Uterus (tissue), 4 donors: ENCODE measurements at places on chromosomes 2 and 18. TPM values are rescaled to one million over a fixed set of nuclear protein-coding genes. Genes with fewer than 3 reads are reported as not detected.
A peak's percentile ranks its signal among the peaks of the same experiment; 100 is the strongest.

The GREB1 gene
- 130 TPM for total RNA-seq

The GPR148 gene
- total RNA-seq: not detected

DNA sequence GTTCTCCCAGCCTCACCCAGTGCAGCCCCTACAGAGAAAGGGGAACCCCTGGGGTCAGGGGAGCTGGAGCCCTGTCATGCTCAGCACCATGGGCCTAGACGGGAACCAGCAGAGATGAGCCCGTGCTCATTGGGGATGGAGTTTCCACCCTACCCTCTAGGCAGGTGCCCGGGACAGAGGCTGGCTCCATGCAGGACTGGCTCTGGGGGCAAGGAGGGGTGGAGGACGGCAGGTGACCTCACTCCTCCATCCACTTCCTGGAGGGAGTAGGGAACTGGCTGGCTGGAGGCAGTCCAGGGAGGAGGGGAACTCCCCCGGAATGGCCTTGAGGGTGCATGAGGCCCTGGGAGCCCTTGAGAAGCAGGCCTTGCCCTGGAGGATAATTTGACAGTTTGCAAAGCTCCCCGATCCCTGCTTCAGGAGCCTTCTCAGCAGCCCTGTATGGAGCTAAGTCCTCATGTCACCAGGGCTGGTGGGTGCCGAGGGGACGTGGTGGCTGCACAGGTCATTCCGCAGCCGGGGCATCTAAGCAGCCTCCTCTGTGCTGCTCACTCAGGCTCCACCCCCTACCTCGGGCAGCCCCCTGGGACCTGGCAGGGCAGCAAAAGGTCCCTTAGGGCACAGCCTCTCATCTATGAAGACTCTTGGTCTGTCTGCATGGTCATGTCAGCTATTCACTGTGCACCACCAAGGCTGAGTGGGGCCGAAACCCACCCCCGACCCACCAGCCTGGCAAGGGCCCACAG, 2.1 kb downstream of the NEURL3 start:
- no peaks in the 10 kb centered on the region for H3K4me1 ChIP-seq
- H3K27ac ChIP-seq: no peak overlapping the region
- H3K36me3 ChIP-seq: no peaks in the 10 kb centered on the region

GRCh38 chr2:233350708-233351107, 3.6 kb upstream of the DGKD start:
- peak; percentile 39 for DNase-seq
- H3K4me1 ChIP-seq: peaks cover 7% of the 10 kb centered on the region
- H3K4me3 ChIP-seq: no peak overlapping the region
- no peak overlapping the region for H3K27ac ChIP-seq
- no peaks in the 10 kb centered on the region for H3K36me3 ChIP-seq
- no peaks in the 10 kb centered on the region for H3K27me3 ChIP-seq

The SP9 gene
- not detected for total RNA-seq

The CEP68 gene
- total RNA-seq: 14.1 TPM

The CMPK2 gene
- 9.4 TPM for total RNA-seq

GRCh38 chr2:10035633-10036032, 7.7 kb upstream of the KLF11 start:
- H3K27ac ChIP-seq: peak overlapping the region; percentile 37
- H3K4me1 ChIP-seq: no peaks in the 10 kb centered on the region
- H3K36me3 ChIP-seq: no peaks in the 10 kb centered on the region
- DNase-seq: no peak
- no peaks in the 10 kb centered on the region for H3K27me3 ChIP-seq
- H3K4me3 ChIP-seq: no peak overlapping the region

The ACTG2 gene
- 309 TPM for total RNA-seq

The CHRNG gene
- total RNA-seq: not detected

GRCh38 chr18:6885992-6886796, 156.7 kb downstream of the ARHGAP28 start:
- peak; percentile 55 for DNase-seq
- H3K4me3 ChIP-seq: no peak overlapping the region
- H3K27ac ChIP-seq: no peak overlapping the region
- no peaks in the 10 kb centered on the region for H3K4me1 ChIP-seq
- no peaks in the 10 kb centered on the region for H3K27me3 ChIP-seq

GRCh38 chr2:28252311-28252710, 140.3 kb upstream of the FOSL2 start:
- no peaks in the 10 kb centered on the region for H3K27me3 ChIP-seq
- no peaks in the 10 kb centered on the region for H3K36me3 ChIP-seq
- no peak overlapping the region for H3K4me3 ChIP-seq
- no peaks in the 10 kb centered on the region for H3K4me1 ChIP-seq

The FIGN gene
- 9.8 TPM for total RNA-seq

DNA sequence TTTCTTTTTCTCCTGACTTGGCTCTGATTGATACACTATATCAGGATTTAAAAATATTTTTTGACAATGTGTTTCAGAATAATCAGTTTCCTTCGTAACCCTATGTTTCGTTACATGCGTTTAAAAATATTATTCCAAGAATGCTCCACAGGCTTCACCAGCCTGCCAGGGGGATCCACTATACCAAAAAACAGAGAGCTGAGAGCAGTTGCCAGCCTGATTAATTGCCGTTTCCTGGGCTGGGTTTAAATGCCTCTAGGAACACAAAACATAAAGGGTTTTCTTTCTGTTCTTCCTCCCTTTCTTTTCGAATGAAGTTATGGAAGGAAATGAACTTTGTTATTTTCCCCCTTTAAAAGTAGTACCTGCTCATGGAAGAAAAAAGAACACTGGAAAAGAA, 47.9 kb downstream of the LRRFIP1 start:
- peaks cover 17% of the 10 kb centered on the region for H3K4me1 ChIP-seq
- no peaks in the 10 kb centered on the region for H3K27me3 ChIP-seq
- no peak overlapping the region for H3K4me3 ChIP-seq
- no peak for DNase-seq

The SGPP2 gene
- total RNA-seq: 4.2 TPM

The CIB4 gene
- total RNA-seq: not detected

The ERFE gene
- not detected for total RNA-seq

DNA sequence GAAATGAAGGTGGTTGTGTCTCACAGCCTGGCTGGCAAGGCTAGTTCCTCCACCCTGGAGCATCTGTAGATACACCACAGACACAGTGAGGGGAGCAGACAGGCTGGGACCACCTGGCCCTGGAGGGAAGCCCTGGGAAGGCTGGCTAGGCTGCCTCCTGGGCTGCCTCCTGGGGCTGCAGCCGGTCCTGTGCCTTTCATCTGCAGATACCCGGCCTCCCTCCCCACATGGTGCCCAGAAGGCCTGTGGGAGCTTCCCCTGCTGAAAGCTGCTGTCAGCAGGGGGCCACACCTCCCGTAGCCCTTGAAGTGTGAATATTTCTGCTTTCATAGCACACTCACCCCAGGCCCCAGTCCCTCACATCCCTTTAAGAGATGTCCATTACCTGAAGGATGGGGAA, 37.6 kb downstream of the SDC1 start:
- no peak overlapping the region for H3K4me3 ChIP-seq
- H3K27me3 ChIP-seq: no peaks in the 10 kb centered on the region
- H3K27ac ChIP-seq: no peak overlapping the region
- no peaks in the 10 kb centered on the region for H3K36me3 ChIP-seq
- H3K4me1 ChIP-seq: no peaks in the 10 kb centered on the region

The TRIM43 gene
- not detected for total RNA-seq

GRCh38 chr18:7038330-7038851, 79.2 kb downstream of the LAMA1 start:
- peak overlapping the region; percentile 14 for H3K4me3 ChIP-seq
- H3K4me1 ChIP-seq: no peaks in the 10 kb centered on the region
- peak; percentile 91 for DNase-seq

The MC2R gene
- not detected for total RNA-seq

The GPR35 gene
- not detected for total RNA-seq

DNA sequence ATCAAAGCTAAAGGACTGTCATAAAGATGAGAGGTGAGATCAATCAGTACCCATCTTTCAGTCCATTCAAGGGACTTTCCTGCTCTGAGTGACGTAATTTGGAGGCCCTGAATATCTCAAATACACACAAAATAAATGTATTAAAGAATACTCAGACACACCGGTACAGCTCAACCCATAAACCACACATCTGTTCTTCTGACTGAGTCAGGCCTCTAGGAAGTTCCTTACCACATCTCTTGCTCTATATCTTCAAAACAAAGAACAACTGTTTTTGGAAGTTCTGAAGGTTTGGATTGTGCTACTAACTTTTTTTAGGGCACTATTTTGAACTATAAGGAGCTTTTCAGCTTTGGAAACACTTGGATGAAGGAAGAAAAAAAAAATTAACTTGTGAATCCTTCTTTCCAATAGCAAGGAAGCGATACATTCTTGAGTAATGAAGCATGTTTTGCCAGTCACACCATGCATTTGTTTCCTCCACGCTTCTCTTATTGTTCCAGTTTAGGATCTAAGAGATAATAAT, 866.5 kb upstream of the VRK2 start:
- no peak overlapping the region for H3K4me3 ChIP-seq
- no peaks in the 10 kb centered on the region for H3K36me3 ChIP-seq
- no peak for DNase-seq
- H3K27ac ChIP-seq: no peak overlapping the region
- H3K27me3 ChIP-seq: no peaks in the 10 kb centered on the region

- no peaks in the 10 kb centered on the region for H3K27me3 ChIP-seq
- H3K27ac ChIP-seq: no peak overlapping the region
- H3K36me3 ChIP-seq: no peaks in the 10 kb centered on the region
- DNase-seq: no peak
- H3K4me3 ChIP-seq: no peak overlapping the region
These were observed 140.3 kb upstream of the RASGRP3 start for GRCh38 chr2:33336036-33336625.

The PRSS56 gene
- not detected for total RNA-seq

- no peak overlapping the region for H3K4me3 ChIP-seq
- no peak for DNase-seq
- no peaks in the 10 kb centered on the region for H3K36me3 ChIP-seq
- no peaks in the 10 kb centered on the region for H3K27me3 ChIP-seq
- no peak overlapping the region for H3K27ac ChIP-seq
These were observed 41.1 kb upstream of the C1GALT1C1L start for GRCh38 chr2:43717322-43717721.

The REG3A gene
- not detected for total RNA-seq

The CIDEA gene
- total RNA-seq: not detected

GRCh38 chr2:10750610-10751009, 29.2 kb downstream of the ATP6V1C2 start:
- no peak overlapping the region for H3K4me3 ChIP-seq
- no peaks in the 10 kb centered on the region for H3K27me3 ChIP-seq
- H3K36me3 ChIP-seq: no peaks in the 10 kb centered on the region
- no peak for DNase-seq
- no peak overlapping the region for H3K27ac ChIP-seq

DNA sequence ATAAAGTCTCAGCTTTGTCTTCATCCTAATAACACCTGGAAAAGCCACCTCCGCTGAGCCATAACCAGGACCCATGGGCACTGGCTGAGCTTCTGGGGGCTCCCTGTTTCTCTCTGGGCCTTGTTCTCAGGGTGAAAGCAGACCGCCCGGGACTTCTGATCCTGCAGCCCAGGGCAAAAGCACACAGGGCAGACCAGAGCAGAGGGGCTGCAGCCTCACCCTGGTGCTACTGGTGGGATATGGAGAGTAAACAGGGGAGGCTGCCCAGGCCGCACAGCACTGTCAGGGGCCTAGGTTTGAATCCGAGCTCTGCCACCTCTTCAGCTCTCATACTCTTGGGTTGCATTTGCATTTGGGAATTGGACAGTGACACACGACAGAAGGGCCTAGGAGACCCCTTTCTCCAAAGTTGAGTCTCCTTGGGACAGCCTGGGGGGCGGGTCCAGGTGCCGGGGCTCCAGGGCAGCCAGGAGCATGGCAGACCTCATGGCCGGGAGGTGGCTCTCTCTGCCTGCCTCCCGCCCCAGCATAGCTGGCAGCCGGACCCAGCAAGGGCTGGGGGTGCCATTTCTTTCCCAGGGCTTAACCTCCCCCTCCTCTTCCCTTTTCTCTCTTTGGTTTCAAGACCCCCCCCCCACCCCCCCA, 164.9 kb downstream of the INHBB start:
- H3K27ac ChIP-seq: no peak overlapping the region
- H3K27me3 ChIP-seq: no peaks in the 10 kb centered on the region
- no peak for DNase-seq
- no peaks in the 10 kb centered on the region for H3K36me3 ChIP-seq

DNA sequence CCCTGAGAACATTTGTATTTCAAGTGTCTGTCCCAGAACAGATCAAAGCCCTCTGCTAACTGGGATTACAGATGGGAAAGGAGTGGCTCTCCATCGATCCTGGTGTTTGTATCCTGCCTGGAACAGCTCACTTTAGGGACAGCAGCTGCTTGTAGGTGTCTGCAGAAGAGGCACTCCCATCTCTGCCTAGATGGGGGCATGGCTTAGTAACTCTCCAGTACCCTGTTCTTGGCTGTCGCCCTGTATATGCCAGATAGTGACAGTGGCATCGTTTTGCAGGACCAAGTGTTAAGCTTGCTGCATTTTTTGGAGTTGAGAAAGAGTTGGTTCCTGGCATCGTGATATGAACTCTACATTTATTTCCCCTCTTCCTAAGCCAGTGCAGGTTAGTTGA, 189.9 kb downstream of the SH3RF3 start:
- H3K27me3 ChIP-seq: no peaks in the 10 kb centered on the region
- peak overlapping the region; percentile 77 for H3K27ac ChIP-seq
- H3K4me3 ChIP-seq: no peak overlapping the region
- peaks cover 13% of the 10 kb centered on the region for H3K4me1 ChIP-seq
- no peak for DNase-seq

DNA sequence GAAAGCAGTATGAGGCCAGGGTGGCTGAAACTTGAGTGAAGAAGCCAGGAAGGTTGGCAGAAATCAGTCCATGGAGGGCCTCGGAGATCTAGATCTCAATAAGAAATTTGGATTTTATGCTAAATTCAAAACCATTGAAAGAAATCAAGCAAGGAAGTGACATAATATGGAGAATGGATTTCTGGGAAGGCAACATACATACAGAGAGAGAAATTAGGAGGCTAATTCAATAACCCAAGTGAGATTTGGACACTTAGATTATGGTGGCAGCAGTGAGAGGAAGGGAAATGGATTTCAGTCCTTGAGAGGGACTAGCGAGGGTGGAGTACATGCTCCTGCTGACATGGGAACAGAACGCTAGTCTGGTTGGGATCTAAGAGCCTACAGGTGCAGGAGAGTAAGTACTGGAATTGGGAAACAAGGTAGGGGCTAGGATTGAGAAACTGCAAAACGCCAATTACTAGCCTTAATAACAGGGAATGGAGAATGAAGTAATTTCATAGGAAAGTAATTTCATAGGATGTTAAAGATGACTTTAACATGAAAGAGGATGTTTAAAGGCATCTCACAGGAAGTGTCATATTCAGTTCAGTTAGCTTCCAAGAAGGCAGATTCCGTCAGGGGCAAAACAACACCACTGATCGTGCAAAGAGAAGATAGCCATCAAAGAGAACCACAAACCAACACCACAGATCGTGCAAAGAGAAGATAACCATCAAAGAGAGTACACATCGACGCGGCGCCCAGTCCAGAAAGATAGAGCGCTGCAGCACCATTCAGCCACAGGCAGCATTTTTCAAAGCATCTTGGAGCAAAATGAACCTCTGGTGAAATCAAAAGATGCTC, 27.2 kb downstream of the CDKL4 start:
- H3K4me3 ChIP-seq: no peak overlapping the region
- H3K36me3 ChIP-seq: no peaks in the 10 kb centered on the region
- H3K4me1 ChIP-seq: no peaks in the 10 kb centered on the region
- no peak overlapping the region for H3K27ac ChIP-seq
- DNase-seq: no peak
- H3K27me3 ChIP-seq: no peaks in the 10 kb centered on the region
